ENCODE measurements at places on chromosomes 2 and 18. TPM values are rescaled to one million over a fixed set of nuclear protein-coding genes. Genes with fewer than 3 reads are reported as not detected.

Gene CTIF
- total RNA-seq = 55.3 TPM

Gene ZSCAN30
- 7.5 TPM for total RNA-seq

Gene MC5R
- total RNA-seq = not detected

Gene STARD6
- total RNA-seq = not detected

Gene DSG4
- total RNA-seq = not detected

Gene MATN3
- total RNA-seq = 0.64 TPM

Gene RAX
- total RNA-seq = not detected

Gene TXNDC2
- total RNA-seq = not detected

Gene LOXHD1
- total RNA-seq = not detected

Gene OSBPL6
- 1.4 TPM for total RNA-seq

Gene LIMS2
- 169 TPM for total RNA-seq

Gene RND3
- total RNA-seq = 10.7 TPM

Gene PPP1R7
- total RNA-seq = 4.2 TPM

Gene PSTPIP2
- total RNA-seq = 1.6 TPM

Gene LRRC30
- total RNA-seq = not detected

Gene NEU2
- total RNA-seq = not detected

Gene GAL3ST2
- not detected for total RNA-seq

Gene ARHGEF4
- 9.6 TPM for total RNA-seq

Gene SALL3
- not detected for total RNA-seq

Gene CNRIP1
- 37.7 TPM for total RNA-seq

Gene CRYGC
- not detected for total RNA-seq

Gene POTEC
- total RNA-seq = not detected

Gene TRAPPC8
- 6.8 TPM for total RNA-seq

Gene ZNF385B
- total RNA-seq = 0.21 TPM

Gene LRRFIP1
- 133 TPM for total RNA-seq

Gene MPPE1
- total RNA-seq = 18.9 TPM

Gene CXCR4
- 15.5 TPM for total RNA-seq

Gene ABCA12
- not detected for total RNA-seq

Gene GYPC
- total RNA-seq = 94.7 TPM

Gene PLGLB2
- total RNA-seq = not detected

Gene ALKAL2
- total RNA-seq = 26.7 TPM

Gene MC2R
- total RNA-seq = not detected

Gene RBKS
- not detected for total RNA-seq

Gene IMPA2
- total RNA-seq = 43.4 TPM

Gene IL37
- total RNA-seq = not detected

Gene KANSL1L
- 39.6 TPM for total RNA-seq

Gene ANKRD62
- not detected for total RNA-seq

Gene SMPD4
- 185 TPM for total RNA-seq

Gene QPCT
- total RNA-seq = 1.8 TPM

Gene TGFA
- total RNA-seq = 1.8 TPM

Gene IMPACT
- 38.2 TPM for total RNA-seq

Gene ADI1
- 40.9 TPM for total RNA-seq

Gene DCDC2C
- total RNA-seq = 2.4 TPM

Gene FER1L5
- not detected for total RNA-seq

Gene TNFAIP6
- total RNA-seq = 13.6 TPM

Gene RRM2
- total RNA-seq = not detected

Gene GPAT2
- total RNA-seq = 9.4 TPM

Gene CCDC141
- 2.0 TPM for total RNA-seq

Gene HMSD
- not detected for total RNA-seq

Gene VWC2L
- not detected for total RNA-seq

Gene MFSD2B
- total RNA-seq = not detected

Gene WDCP
- total RNA-seq = 1.9 TPM

Gene UCN
- total RNA-seq = not detected

All from ascending aorta (tissue), 2 donors.